Astrocyte (in vitro differentiated cells and primary cell): ENCODE measurements at places on chromosomes 7 and 10. TPM values are rescaled to one million over a fixed set of nuclear protein-coding genes. Genes with fewer than 3 reads are reported as not detected.
A peak's percentile ranks its signal among the peaks of the same experiment; 100 is the strongest.

- DNase-seq, result no peak
Measured at GRCh38 chr10:74088722-74089121, 61.9 kb downstream of the AP3M1 start.

DNA sequence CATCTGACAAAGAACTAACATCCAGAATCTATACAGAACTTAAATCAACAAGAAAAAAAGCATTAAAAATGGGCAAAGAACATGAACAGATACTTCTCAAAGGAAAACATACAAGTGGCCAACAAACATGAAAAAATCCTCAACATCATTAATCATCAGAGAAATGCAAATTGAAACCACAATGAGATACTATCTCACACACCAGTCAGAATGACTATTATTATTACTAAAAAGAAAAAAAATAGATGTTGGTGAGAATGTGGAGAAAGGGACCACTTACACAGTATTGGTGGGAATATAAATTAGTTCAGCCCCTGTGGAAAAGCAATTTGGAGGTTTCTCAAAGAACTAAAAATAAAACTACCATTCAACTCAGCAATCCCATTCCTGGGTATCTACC is 89.1 kb upstream of the ADO start:
- DNase-seq, result peak; percentile 58

DNA sequence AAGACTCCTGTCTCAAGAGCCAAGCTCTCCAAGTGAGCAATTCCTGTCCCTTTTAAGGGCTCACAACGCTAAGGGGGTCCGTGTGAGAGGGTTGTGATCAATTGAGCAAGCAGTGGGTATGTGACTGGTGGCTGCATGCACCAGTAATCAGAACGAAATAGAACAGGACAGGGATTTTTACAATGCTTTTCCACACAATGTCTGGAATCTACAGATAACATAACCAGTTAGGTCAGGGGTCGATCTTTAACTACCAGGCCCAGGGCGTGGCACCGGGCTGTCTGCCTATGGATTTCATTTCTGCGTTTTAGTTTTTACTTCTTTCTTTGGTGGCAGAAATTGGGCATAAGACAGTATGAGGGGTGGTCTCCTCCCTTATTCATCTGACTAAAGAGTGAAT is 54.9 kb upstream of the SP4 start:
- DNase-seq, result no peak

FAM131B gene
- total RNA-seq, result 7.6 and 8.0 TPM in 2 replicates

DNA sequence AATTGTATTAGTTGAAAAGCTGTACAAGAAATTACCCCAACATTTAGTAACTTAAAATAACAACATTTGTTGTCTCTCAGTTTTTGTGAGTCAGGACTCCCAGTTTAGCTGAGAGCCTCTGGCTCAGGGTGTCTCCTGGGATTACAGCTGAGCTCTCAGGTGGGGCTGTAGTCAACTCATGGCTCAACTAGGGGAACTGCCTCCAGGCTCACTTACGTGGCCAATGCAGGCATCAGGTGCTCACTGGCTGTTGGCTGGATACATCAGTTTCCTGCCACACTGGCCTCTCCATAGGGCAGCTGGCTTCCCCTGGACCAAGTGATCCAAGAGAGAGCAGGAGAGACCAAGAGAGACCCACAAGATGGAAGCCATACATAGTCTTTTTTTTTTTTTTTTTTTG is 17.5 kb downstream of the CCNY start:
- DNase-seq, result no peak

DNA sequence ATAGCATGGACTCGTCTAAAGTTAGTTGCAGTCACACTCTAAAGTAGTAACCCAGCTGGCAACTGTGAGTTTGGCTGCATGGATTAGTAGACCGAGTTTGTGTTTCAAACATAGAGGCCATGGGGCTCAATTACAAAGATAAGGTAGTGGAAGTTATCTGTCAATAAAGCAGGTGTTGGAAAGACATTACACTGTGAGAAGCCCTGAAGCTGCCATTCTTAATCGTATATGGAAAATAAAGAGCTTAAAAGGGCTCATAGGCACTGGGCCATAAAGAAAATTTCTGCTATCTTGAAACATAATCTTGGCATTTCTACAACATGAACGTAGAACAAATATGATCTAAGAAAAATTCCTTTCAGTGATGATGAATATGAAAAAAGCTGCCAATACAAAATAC is 837.7 kb downstream of the REEP3 start:
- DNase-seq, result no peak

GRCh38 chr10:30559180-30559579 is 70.4 kb downstream of the LYZL2 start:
- no peak for DNase-seq
